Karpas-422 (cell line): ENCODE measurements at places on chromosomes 4 and X.

DNA sequence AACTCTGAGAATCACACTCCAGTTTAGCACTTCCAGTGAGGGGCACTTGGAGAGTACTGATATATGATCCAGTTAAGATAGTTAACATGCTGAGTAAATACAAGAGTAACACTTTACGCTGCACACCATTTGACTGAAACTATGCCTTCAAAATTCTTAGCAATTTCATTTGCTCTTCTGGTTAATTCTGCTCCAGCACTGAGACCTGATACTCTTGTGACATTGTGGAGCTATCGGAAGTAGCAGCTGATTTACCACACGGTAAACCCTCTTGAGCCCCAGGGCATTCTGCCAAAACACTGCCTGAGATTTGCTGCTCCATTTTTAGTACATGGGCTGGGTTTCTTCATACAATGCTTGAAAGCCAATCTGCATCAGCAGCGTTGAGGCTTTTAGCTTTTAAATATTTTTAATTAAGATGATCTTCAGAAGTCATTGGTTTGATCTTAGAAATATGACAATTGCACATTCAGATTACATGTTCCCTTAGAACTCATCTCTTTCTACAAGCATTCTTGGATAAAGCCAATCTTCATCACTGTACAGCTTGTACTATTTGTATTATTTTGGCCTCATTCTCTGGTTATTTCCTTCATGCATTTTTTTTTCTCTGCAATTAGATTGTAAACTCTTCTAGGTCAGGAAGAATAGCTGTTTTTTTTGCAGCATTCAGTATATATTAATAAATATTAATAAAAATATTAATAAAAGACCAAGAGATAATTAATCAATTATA, 67.8 kb upstream of the ETNPPL start:
- DNase-seq, result no peak

DNA sequence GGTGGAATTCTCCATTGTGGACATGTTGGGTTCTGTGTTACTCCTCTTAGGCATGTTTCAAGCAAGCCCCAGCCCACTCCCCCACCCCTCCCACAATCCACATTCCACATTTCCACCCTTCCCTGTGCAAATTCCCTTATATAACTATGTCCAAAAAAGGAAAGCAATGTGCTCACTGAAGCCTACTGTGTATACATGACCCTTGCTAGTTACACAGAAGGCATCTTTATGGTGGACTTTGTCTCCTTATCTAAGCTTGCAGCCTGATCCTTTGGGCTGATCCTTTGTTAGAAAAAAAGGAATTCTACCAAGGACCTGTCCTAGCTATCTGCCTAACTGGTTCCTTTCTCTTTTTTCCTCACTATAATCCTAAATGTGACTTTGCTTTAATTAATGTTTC, 796.8 kb downstream of the NLGN4X start:
- DNase-seq, result no peak

- no peak for DNase-seq
Observed at GRCh38 chr4:181858741-181859140, 384.5 kb upstream of the TENM3 start.

GRCh38 chr4:48642421-48643374, 137.4 kb downstream of the FRYL start:
- no peak for DNase-seq

GRCh38 chr4:187171706-187172339, 448.2 kb upstream of the FAT1 start:
- no peak for DNase-seq

DNA sequence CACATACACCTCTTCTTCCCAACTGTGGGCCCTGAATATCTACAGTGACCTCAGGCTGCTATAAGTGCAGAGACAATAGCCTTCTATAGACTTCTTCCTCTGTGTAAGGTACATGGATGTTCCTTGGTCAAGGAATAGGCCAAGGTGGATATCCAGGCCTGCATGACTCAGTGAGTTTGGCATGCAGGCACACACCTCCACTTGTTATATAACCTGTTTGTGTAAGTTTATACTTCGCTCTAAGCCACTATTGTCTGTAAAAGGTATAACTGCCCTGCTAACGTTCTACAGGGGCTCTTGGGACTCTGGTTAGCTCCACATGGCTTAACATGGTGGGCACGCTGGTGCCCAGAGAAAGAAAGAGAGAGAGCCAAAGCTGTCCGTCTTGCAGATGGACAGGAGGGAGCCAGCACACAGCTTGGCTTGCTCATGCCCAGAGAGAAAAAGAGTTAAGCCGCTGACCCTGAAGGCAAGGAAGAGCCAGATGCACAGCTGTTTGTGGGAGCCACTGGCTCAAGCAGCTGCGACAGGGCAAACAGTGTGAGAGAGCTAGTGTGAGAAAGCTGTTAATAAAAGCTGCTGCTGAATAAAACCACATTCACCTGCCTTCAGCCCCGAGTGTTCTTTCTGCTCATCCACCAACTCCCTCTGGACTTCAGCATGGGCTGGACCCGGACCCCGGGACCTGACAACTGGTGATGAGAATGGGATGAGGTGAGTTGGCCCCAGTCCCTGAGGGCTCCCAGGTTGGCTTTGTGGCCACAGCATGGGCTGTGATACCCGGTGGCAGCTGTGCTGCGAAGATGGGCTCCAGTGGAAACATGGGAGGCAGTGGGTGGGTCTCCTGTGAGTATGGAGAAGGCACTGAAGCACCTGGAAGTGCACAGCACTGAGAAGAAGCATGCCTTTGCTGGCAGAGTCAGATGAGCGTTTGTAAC, 44.5 kb upstream of the ZBTB33 start:
- peak; percentile 14 for DNase-seq

GRCh38 chr4:18937080-18937479, 915.5 kb upstream of the LCORL start:
- DNase-seq, result no peak

DNA sequence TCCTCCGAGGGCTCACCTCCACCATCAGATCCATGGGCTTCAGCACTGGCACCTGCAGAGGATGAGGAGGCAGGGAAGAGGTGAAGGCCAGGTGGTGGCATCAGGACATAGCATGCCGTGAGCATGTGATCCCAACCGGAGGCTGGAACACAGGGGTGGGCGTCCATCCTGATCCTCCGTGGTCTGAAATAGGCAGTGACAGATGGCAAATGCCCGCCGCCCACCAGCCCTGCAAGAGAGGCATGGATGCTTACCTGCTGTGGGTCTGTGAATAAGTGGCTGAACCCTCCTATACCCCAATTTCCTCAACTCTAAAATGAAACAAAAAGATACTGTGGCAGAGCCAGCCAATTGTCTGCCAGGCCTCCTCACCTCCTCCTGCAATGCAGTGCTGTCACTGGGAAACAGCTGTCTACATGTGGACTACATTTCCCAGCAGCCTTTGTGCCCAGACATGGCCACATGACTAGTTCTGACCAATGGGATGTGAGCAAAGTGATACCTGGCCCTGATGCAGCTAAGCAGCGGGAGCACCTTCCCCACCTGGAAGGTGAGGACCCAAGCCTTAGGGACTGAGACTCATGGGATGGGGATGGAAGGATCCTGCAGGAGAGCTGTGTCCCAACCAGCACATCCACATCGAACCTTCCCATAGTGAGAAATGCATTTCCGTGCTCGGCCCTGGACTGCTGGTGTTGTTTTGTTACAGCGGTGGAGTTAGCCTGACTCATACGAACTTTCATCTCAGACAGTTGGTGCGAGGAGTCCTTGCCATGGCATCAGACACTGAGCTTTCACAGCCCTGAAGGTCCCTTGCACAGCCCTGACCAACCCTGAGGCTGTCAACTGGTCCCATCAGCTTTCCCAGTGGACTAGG, 99.5 kb downstream of the PPP2R2C start:
- DNase-seq, result peak; percentile 81

DNA sequence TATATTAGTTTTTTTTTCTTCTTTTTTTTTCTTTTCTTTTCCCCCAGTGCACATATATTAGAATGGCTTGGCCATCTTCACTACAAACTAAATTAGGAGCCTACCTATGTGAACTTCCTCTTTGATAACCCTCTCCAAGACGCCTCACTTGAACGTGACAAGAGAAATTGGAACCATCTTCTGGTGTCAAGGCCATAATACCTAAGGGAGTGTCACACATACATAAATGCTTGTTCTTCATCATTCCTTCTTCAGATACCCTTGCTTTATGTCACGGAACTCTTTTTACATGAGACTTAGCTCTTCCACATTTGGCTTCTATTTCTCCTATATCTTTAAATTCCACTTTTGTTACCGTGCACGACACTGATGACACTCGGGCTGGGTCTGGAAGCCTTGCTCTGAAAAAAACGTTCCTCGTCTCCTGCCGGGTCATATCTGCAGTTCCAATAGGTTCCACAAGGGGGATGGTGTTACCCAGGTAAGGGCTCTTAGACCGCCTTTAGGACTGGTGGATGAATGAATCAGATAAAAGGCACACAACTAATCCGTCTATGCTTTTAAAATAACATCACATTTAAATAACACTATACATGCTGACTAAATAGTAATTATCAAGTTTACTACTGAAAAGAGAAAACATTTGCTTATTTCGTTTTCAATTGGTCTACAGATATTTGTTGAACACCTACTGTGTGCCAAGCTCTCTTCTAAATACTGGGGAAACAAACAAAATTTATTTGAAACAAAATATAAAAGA, 19.9 kb downstream of the DGAT2L6 start:
- DNase-seq, result peak; percentile 93

DNA sequence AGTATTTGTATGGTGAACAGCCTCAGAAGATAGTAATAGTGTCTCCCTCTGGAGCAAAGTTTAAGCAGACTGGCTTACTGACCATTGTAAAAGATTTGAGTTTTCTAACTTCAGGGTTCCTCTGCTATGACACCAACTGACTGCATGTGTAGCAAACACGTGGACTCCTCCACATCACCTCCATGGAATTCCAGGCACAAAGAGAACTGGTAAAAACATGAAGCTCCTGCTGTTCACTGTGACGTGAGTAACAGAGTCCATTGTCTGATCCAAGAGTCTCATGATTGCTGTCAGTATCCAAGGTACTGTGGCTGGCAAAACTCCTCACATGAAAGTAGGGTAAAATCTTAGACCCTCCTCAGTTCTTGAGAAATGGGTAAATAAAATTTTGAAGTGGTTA, 107.6 kb upstream of the FAM9B start:
- DNase-seq, result no peak

DNA sequence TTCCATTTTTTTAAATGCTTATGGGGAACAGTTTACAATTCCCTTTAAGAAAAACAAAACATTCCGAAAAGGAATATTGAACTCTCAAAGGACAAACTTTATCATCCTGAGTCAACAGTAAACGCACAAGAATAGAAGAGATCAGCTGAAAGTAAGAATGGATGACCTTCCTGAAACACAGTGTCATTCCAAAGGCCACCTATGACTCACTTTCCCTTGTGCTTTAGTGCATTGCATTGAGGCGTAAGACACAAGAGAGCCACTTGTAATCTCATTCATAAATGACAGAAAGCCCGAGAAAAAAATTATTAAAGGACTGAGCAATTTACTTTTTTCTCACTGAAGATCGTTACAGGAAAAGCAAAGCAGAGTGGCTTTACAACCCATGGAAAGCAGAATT, 1062.4 kb upstream of the DIAPH2 start:
- DNase-seq, result no peak

DNA sequence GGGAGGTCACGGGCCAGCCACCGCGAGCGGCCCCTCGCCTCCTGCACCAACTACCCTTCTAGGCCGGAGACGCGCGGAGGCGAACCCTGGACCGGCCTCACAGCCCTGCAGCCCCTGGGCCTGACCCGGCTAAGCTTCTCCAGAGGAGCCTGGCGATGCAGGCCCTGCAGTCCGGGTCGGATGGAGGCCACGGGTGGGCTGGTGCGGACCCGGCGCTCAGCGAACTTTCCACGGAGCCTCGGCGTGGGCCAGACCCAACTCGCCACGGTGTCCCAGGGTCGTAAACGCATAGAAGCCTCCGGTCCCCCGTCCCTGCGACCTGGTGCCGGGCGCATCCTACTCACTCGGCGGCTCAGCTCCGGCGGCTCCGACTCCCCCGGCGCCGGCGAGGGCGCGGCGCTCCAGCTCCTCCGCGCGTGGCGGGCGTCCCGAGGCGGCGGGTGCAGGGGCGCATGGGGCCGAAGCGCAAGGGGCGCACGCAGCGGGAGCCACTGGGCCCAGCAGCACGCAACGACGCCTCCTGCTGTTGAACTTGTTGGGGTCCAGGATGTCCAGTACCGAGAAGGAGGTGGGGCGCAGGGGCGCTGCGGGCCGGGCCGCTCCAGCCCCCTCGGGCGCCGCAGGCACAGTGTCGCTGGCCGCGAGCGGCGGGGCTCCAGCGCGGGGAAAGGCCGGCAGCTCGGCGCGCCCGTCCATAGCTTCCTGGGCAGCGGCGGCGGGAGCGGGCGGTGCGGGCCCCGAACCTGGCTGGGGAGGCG, 427 bp downstream of the NKX1-1 start:
- no peak for DNase-seq

- no peak for DNase-seq
Observed at GRCh38 chr4:73742490-73743160, 2.3 kb downstream of the CXCL8 start.

DNA sequence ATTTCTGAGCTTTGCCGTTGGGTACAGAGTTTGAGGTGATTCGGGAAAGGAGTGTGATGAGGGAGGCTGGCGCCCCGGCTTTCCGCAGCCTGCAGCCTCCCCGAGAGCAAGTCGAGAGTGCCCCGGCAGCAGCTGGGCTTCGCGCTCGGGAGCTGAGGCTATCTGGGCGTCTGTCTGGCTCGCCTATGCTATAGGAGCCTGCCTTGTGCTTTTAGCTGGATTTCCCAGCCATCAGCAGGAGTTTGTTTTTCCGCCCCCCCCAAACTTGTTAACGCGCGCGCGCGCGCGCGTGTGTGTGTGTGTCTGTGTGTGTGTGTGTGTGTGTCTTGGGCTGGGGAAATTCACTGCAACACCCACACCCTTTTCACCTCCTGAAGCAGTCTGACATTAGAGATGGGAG, 765 bp upstream of the DGKK start:
- DNase-seq, result no peak

- peak; percentile 79 for DNase-seq
Observed at GRCh38 chr4:186058253-186058979, 10.5 kb upstream of the TLR3 start.

DNA sequence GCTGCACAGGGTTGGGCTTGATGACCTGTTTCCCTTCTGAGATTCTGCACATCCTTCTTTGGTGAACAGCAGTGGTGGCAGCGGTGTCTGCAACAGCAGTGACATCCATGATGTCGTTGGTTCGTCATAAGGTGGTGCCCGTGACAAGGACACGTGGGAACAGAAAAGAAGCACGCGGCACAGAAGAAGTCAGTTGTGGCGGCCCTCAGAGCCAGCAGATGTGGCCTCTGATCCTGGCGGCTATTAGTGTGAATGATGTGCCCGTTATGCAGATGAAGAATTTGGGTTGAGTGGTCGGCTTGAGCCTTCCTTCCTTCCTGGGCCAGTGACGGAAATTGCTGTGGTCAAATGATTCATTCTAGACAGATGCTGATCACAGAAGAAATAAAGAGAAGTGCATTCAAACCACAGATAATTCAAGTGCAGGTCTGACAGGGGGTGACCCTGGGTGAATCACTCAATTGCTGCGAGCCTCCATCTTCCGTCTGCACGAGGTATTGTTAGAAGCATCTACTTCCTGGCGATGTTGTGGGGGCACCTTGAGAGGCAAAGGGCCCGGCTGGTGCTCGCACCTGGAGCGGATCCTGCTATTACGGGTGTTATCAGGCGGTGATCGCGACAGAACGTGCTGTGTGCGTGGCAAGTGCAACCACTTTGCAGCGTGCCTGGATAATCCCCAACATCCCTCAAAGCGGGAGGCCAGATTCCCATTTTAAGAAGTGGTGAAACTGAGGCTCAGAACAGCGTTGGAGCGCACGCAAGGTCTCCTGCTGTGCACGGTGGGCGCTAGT, 215.2 kb upstream of the PSAPL1 start:
- no peak for DNase-seq

- DNase-seq, result no peak
Observed at GRCh38 chr4:152577708-152578396, 42.0 kb upstream of the FBXW7 start.

- no peak for DNase-seq
Observed at GRCh38 chrX:107704587-107704986, 71.0 kb downstream of the TSC22D3 start.
